ENCODE measurements at places on chromosomes 4 and X.

GRCh38 chr4:123105026-123105420, 182.6 kb upstream of the NUDT6 start:
- no peak for DNase-seq

- DNase-seq = no peak
Observed at GRCh38 chr4:100609810-100610209, 92.0 kb upstream of the EMCN start.

GRCh38 chr4:76804096-76804495, 93.8 kb downstream of the SOWAHB start:
- no peak for DNase-seq

DNA sequence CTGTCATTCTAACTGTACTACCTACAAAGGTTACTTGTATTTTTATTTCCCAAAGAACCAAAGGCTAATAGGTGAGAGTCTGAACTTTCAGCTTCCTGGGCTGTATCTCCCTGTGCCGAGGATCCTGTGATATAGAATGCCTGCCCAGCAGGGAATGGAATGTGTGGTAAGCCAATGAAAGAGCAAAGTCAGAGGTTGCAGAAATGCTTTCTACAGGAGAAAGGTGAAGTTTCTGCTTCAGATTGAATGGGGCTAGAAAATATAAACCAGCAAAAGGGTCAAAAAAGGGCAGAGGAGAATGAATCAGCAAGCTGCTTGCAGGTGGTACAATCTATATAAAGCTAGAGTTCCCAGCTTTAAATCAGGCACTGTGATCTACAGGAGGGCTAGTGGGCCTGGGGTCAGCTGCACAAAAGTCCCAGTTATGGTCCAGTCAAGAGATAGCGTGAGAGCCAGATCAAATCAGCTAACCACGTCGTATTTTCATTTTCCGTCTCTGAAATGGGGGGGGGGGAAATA, 146.1 kb downstream of the DCTD start:
- no peak for DNase-seq

DNA sequence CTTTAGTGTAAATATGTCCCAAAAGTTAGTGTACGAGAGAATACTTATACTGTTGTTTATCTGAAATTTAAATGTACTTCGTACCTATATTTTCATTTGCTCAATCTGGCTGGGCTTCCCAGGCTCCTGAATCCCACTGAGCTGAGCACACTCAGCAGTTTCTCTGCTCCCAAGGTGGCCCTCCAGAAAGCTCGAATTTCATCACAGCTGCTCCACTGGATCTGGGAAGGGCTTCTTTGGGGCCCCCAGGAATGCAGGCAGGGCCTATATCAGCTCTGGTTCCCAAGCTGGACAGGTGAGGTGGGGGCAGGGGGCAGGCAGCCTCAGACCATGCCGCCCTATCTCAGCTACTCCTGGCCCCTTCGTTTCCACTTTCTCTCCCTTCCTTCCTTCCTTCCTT, 1.5 kb upstream of the FATE1 start:
- DNase-seq = no peak

GRCh38 chr4:67861513-67861912, 22.3 kb downstream of the TMPRSS11D start:
- no peak for DNase-seq

- no peak for DNase-seq
Observed at GRCh38 chr4:146023334-146023967, 84.8 kb upstream of the ZNF827 start.

DNA sequence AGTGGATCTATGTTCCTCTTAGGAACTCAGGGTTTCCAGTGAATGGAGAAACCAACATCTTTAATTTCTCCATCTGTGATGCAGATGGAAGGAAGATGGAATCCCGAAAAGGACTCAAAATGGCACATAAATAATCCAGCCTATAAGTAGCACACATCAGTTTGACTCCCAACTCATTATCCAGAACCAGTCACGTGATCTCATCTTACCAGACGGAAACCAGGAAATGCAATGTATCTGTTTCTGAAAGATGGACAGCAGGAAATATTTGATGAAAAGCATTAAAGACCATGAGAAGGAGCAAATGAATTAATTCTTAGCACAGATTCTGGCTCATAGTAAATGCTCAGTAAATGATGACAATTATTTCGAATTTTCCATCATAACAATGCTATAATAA, 443.1 kb upstream of the FMR1 start:
- DNase-seq = no peak

DNA sequence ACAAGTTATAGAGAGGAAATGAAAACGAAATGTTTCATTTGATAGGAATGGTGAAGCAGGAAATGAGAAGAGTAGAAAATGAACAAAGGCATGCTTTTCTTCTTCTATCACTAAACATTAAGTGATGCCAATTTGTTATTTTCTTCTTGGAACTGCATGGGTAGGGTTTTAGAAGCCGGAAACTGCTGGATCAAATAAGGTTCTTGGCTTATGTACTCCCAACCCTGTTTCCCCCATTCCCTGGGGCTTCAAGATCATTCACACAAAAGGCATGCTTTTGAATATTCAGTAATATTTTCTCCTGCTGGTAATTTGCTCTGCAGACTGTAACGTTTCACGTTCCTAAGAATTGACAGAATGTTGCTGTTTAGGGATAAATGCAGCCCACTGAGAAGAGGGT, 224.1 kb downstream of the NLGN4X start:
- no peak for DNase-seq

- DNase-seq = no peak
Observed at GRCh38 chr4:112557676-112558411, 41.9 kb upstream of the NEUROG2 start.

GRCh38 chrX:20265726-20266681, 705 bp downstream of the RPS6KA3 start:
- peak; percentile 38 for DNase-seq

DNA sequence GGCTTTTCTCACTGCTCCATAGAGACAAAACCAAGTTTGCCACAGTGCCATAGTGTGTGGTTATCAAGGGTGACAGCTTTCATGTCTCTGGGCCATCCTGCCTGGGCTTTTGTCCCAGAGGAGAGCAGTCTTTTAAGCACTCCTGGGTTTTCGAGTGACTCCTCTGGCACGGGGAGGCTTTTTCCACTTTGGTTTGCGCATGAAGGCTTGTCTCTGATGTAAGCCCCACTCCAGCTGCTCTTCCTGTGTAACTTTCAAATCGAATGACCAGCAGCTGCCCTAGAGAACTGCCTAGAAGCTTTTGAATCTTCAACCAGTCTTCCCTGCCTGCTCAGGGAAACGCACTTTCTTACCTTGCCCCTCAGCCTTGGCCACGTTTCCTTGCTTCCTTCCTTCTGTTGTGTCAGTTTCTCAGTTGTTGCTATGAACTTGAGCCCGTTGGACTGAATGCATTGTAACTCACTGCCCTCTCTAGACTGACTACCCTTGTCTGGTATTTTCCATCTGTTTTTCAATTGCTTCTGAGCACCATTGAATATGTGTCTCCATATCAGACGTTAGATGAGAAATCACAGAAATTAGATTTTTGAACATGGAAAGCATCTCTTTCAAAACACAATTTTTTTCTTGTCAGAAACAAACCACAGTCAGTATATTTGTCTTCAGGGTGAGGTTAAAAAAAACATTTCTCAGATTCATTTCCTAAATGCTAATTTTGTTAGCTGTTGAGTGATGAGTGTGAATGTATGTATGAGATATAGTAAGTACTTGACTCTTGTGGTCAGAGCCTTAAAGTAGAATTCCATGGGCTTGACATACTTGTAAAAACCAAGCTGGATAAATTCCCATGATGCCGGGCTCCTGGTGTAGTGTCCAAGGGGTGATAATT, 45.3 kb downstream of the SLC9A6 start:
- no peak for DNase-seq

DNA sequence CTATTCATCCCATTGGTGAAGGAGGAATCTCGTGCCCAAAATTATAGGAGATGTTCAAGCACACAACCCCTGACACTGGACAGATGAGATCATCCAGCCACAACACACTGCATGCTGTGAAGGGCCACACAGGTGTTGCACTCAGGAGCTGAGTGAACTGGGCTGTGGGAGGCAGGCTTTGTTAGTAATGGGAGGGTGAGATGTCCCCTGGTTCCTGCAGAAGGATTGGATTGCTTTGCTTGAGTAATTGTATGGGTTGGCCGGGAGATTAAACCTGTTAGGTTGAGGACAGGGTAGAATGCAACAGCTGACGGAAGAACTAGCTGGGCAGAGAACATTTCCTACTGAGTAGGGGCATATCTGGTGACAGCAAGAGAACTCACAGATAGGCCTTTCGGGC, 152.2 kb downstream of the TACR3 start:
- no peak for DNase-seq

DNA sequence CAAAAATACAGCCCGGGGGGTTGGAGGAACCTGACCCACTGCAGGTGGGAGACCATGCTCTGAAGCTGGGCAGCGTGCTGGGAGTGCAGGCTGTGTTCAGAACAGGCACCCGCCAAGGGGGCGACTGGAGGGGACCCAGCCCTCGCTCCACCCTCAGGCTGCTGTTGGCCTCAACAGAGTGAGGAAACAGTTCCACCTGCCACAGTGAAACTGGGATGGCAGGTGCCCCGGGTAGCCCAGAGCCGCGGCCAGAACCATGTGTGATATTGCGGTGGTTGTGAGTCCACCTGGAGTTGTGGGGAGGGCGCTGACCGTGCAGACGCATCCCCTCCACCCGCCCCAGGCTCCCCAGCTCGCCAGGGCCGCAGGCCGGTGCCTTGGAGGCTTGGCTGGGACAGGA, 45.7 kb upstream of the PSAPL1 start:
- DNase-seq = no peak

- DNase-seq = no peak
Observed at GRCh38 chrX:53071064-53071463, 11.1 kb upstream of the TSPYL2 start.

DNA sequence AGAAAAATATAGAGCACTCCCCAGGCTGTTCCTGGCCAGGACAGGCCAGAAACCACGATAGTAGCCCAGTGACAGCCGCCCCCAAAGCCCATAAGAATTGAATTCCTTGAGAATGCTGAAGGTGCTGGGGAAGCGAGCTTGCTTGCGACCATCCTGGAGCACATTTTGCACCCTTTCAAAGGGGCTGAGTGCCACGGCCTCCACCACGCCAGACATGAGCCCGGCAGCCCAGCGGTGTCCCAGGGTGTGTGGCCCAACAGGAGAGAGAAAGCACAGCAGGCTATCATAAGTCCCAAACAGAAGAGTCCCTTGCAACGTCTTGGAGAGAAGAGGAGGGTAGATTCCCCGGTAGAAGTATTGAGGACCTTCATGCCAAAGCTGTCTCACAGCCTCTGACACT, 7.6 kb upstream of the ZCCHC18 start:
- no peak for DNase-seq

GRCh38 chr4:107877361-107877760, 52.6 kb downstream of the SGMS2 start:
- no peak for DNase-seq

- no peak for DNase-seq
Observed at GRCh38 chr4:4637710-4638109, 95.9 kb upstream of the STX18 start.

DNA sequence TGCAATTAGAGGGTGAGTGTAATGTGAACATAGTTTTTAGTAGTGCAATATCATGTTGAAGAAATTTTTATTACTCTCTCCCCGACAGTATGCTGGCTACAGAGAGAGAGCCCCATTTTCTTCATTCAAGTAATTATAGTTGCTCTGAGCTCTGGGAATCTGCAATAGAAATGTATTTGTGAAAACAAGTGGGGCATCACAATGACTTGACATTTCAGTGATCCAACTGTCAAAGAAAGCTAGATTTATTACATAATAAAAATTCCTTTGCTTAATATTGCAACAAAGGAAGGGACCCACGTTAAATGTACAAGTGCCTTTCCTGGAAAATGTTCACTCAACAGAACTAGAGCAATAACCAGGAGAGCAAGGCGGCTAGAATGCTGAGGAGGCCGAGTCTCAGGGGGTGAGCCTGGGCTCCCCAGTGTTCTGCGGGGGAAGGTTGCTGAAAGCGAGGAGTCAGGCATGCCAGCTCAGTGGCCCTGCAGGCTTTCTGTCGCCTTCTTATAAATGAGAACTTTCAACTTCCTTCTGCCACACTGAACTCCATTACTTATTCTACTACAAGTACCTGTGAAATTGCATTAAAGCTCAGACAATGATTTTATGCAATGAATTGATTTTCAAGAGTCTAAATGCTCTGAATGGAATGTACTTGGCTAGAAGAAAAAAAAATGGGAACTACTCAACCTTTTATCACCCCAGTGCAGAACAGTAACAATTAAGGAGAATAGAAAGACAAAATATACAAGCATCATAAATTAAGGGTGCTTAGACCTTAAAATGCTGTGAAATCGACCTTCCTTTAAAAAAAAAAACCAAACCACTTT, 476.4 kb downstream of the AFF2 start:
- no peak for DNase-seq

DNA sequence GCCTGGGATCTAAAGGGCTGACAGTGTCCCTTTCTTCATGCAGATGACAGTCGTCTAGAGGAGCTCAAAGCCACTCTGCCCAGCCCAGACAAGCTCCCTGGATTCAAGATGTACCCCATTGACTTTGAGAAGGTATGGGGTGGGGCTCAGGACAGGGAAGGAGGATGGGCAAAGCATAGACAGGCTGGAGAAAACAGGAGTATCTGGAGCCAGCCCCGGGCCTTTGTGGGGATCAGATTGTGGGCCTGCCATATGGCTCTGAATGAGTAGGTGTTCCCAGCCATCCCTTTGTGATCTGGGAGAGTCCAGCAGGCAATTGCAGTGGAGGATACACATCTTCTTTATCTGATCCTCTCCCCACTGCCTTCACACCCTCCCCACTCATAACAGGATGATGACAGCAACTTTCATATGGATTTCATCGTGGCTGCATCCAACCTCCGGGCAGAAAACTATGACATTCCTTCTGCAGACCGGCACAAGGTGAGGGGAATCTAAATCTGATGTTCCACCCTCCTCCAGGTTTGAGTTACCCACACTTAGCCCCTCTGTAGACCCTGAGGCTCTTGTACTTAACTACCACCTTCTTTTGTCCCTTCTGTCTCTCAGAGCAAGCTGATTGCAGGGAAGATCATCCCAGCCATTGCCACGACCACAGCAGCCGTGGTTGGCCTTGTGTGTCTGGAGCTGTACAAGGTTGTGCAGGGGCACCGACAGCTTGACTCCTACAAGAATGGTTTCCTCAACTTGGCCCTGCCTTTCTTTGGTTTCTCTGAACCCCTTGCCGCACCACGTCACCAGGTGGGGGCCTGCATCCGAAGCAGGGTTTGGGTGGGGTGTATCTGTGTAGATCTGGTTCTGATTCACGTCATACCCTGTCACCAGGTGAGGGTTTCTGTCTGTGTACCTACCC, 5.8 kb upstream of the CDK16 start:
- DNase-seq = no peak

DNA sequence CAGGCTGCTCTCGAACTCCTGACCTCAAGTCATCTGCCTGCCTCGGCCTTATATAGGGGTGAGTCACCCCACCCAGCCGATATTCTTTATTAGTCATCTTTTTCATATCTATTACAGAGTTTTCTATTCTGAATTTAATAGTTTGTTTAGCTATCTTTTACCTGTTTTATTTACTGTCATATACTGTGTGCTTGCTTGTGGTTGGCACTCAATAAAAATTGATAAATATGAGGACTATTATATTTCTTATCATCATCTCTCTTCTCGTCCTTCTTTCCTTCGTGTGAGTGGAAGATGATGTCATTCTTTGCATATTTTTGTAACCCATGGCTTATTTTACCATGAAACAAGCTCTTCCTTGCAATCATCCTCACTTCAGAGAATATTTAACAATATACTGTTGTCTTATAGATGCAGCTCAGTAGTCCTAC, 265.5 kb downstream of the ARHGAP24 start:
- no peak for DNase-seq

GRCh38 chr4:47386146-47386545, 77.4 kb downstream of the COMMD8 start:
- DNase-seq = no peak
